Activated T-helper 2 cell treated with anti-CD3 and anti-CD28 coated beads, Interferon-gamma antibody, Interleukin-2, Interleukin-4, amounts not matched to agents 10 μg/mL and 5 μg/mL and 100 μg/mL, durations not matched to agents 14 hours and 24 hours and 36 hours (primary cell): ENCODE measurements at places on chromosomes 16 and 17.

DNA sequence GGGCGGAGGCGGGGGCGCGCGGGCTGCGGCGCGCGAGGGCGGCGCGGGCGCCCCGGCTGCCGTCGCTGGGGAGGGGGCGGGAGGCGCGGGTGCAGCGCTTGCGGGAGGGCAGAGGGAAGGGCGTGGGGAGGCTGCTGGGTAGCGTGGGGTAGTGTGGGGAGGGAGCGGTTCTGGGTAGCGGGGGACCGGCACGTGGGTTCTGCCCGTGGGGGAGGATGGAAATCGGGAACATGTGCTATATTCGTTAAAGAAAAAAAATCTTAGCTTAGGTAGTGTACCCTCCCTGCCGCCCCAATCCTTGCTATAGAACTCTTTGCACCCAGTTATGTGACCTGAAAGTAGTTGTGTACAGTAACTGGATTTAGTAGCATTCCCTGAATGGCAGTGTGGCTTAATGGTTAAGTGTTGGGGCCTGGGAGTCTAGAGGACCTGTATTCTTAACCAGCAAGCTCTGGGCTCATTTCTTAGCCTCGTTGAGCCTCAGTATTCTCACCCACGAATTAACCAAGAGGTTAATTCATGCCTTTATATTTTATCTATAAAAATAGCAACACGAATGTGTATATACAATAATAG lies 646 bp downstream of the RABEP1 start:
- no peak for DNase-seq

- no peak for DNase-seq
These were observed 112.4 kb upstream of the NOL11 start for GRCh38 chr17:67605256-67605912.

GRCh38 chr17:8472663-8473062 lies 37.0 kb downstream of the NDEL1 start:
- no peak for DNase-seq

GRCh38 chr17:27940503-27941428 lies 47.6 kb upstream of the LYRM9 start:
- DNase-seq = no peak

- DNase-seq = peak; percentile 61
These were observed 2.0 kb downstream of the TRIM47 start for GRCh38 chr17:75876190-75876937.

- no peak for DNase-seq
These were observed 18.0 kb upstream of the KCNJ18 start for GRCh38 chr17:21674242-21674731.

- DNase-seq = no peak
These were observed 3.3 kb downstream of the MAP2K6 start for GRCh38 chr17:69417545-69418483.

DNA sequence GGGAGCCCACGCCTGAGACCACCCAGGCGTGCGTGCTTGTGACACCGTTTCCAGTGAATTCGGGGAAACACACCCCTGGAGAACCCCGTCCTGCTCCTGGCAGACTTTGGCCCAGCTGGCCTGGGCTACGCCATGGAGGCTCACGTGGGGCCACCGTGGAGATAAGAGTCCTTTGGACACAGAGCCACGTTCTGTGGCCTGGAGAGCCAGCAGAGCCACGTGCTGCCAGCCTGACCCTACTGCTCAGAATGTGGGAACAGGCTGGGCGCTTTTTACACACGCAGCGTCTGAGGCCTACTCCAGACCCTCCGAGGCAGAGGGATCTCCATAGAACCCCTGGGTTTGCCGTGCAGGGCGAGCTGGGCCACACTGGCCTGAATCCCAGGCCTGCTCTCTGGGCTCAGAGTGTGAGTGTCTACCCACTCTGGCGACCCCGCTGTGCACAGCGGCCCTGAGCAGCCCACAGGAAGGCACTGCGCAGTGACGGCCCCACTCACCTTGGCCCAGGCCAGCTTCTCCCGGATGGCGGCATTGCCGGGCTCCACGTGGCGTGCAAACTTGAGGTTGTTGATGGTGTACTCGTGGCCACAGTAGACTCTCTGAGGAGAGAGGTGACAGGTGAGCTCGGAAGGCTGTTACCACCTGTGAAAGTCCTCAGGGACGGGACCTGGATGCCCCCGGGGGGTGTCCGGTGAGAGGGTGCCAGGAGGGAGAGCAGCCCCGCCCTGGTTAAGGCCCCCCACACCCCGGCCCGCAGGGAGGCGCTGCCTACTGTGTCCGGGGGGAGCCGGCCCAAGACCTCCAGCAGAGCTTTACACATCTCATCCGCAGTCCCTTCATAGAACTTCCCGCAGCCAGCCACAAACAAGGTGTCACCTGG lies 10.0 kb downstream of the HAGH start:
- no peak for DNase-seq
